ENCODE measurements at places on chromosomes 5 and 9.

DNA sequence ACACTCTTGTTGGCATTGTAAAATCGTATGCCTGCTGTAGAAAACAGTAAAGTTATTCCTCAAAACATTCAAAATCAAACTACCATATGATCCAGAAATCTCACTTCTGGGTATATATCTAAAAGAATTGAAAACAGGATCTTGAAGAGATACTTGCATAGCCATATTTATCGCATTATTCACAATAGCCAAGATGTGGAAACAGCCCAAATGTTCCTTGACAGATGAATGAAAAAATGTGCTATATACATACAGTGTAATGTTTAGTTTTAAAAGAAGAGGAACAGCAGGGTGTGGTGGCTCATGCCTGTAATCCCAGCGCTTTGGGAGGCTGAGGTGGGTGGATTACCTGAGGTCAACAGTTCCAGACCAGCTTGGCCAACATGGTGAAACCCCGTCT is 234.1 kb upstream of the DAB2 start:
- no peak for DNase-seq

DNA sequence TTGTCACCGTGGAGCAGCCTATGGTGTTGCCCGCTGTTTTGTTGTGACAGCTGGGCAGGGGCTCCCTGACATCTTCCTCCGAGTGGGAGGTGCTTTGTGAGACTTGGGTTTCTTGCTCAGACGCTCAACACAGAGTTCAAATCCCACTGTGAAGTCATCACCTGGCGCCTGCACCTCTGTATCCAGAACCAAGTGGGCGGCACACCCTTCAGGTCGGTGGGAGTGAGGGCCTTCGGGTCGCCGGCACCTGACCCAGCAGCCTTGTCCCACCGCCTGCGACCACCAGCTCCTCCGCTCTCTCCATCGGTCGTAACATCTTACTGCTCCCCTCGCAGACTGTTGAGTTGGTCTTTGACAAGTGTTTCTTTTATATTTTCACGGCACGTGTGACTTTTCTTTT is 37.6 kb upstream of the EXOC3 start:
- DNase-seq = no peak

GRCh38 chr5:119678351-119679028 is 49.1 kb downstream of the FAM170A start:
- no peak for DNase-seq

DNA sequence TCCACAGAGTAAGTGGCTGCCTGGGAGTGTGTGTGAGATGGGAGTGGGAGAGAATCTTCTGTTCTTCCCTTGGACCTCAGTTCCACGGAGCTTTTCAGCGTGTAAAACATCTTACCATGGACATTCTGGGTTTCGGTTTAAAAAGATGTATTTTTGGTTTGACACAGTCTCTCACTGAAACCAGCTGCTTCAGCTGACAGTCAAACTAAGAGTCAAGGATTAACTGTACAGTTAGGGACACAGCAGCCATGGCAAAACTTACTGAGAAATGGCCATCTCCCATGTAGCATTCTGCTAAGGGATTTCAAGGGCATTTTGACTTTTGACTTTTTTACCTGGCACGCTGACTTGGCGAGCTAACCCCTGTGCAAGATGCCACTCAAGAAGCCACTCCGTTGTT is 93.8 kb upstream of the IL12B start:
- DNase-seq = no peak

- DNase-seq = no peak
These were observed 199.8 kb downstream of the EDIL3 start for GRCh38 chr5:84184857-84185256.

GRCh38 chr5:109719978-109720377 is 30.3 kb downstream of the MAN2A1 start:
- no peak for DNase-seq

GRCh38 chr5:75016896-75017295 is 35.5 kb downstream of the GCNT4 start:
- DNase-seq = no peak

DNA sequence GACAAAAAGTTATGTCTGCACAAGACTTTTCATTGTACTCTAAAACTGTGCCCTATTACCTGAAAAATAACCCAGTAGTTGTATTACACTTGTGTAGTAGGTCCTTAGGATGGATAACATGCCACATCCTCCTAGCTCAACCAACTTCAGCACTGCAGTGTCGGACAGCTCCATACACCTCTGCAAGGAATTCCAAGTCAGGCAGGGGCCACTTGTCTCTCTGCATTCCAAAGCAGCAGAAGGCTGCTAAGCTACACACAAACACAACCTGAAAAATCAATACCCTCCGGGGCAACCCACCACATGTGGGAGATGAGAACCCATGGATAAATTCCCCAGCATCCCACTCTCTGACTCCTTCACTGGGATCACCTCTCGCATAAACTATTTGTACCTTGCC is 50.2 kb downstream of the MED10 start:
- DNase-seq = no peak

DNA sequence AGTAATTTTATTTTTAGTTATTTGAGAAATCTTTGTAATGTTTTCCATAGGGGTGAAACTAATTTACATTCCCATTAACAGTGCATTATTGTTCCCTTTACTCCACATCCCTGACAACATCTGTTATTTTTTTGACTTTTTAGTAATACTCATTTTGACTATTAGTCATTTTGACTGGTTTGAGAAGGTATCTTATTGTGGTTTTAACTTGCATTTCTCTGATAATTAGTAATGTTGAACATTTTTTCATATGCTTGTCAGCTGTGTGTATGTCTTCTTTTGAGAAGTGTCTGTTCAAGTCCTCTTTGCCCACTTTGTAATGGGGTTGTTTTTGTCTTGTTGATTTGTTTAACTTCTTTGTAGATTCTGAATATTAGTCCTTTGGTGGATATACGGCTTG is 27.5 kb downstream of the CCDC152 start:
- no peak for DNase-seq

DNA sequence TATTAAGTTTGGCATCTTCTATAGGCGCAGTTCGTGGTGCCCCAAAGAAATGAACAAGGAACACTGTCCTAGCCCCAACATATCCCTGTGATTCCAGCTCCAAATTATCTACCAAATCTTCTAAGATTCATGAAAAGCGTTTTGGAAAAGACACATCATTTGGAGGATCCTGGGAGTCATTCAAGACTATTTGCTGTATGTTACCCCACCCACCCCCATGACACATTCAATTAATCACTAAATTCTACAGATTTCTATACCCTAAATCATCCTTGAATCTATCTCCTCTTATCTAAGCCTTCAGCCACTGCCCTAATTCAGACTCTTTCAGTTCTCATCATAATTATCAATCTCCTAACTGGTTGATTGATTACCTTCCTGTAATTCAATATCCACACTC is 5.5 kb upstream of the RUSC2 start:
- DNase-seq = no peak

- DNase-seq = no peak
These were observed 88.6 kb downstream of the KCNN2 start for GRCh38 chr5:114450437-114450836.

- DNase-seq = no peak
These were observed 38.1 kb downstream of the CMYA5 start for GRCh38 chr5:79727451-79728355.

DNA sequence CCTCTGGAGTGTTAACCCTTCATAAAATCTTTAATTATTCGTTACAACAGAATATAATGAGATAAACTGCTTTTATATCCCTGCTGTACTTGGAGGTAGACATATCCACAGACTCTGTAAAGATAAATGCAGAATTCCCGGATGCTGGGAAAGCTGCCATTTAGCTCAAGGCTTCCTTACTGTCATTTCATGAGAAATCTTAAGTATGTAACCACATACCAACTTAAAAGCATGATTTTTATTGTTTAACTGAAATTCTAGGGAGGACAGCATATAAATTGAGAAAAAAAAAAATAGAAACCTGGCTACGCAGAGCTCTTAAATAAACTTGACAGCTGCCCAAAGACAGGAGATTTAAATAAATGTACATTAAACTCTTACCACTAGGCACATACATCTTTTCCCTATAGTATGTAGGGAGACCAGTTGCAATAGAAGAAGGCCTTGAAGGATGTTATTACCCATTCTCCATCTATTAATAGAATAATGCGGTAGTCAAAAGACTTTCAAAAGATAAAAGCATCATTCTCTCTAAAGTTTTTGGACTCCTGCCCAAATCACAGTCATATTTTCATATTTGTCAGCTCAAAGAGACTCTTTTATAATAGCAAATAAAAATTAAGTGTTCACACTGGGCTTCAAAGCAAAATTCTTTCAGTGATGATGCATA is 373.8 kb downstream of the NDUFS4 start:
- DNase-seq = no peak

GRCh38 chr9:82571540-82571939 is 491.4 kb downstream of the RASEF start:
- no peak for DNase-seq

DNA sequence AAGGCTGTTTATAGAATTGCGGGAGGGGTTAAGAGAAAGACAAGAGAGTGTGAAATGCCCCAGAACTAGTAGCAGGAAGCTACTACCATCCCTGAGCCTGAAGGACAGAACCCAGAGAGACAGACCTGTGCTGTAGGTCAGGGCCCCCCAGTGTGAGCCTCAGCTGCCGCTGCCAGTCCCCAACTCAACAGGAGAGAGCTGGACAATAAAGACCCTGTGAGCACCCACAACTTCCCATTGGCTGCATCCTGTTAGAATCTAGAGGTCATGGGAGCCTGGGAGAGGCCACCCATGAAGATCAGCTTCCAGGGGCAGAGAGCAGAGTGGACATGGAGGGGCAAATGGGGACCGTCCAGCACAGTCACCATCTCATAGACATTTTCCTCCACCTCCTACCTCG is 127.2 kb upstream of the GABRP start:
- no peak for DNase-seq

- DNase-seq = no peak
These were observed 21.7 kb downstream of the CCL28 start for GRCh38 chr5:43390471-43390870.

- no peak for DNase-seq
These were observed 16.5 kb downstream of the ADCY2 start for GRCh38 chr5:7412409-7412808.

GRCh38 chr5:181245427-181246275 is 1.9 kb upstream of the RACK1 start:
- DNase-seq = no peak

GRCh38 chr5:42604171-42604711 is 152.4 kb upstream of the CCDC152 start:
- no peak for DNase-seq

DNA sequence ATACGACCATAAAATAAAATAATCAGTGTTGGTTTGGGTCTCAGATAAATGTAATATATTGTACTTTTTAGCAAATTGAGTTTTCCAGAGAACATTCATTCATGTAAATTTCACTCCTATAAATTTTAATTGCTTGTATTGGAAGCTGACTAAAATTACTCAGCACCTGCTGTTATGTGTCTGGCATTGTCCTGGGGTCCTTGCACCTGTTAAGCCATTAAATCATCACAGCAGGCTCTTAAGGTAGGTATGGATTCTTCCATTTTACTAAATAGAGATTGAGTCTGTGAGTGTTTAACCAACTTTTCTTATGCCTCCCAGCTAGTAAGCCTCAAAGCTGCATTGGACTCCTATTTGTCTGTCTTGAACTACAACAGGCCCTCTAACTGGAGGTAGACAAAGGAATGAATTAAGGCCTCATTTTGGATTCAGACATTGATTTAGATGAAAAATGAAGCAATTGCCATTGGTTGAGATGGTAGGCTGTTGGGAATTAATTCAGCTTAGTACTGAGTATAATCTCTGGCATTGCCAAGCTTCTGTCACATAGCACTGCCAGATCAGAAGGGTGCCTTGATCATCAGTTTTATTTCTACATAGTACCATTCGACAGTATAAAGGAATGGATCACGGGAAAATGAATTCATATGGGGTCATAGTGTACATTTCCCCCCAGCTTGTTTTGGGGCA is 78.9 kb downstream of the PARP8 start:
- no peak for DNase-seq

- DNase-seq = no peak
These were observed 83.5 kb downstream of the FSTL4 start for GRCh38 chr5:133528841-133529240.

GRCh38 chr9:123997665-123998277 is 13.8 kb upstream of the LHX2 start:
- no peak for DNase-seq

DNA sequence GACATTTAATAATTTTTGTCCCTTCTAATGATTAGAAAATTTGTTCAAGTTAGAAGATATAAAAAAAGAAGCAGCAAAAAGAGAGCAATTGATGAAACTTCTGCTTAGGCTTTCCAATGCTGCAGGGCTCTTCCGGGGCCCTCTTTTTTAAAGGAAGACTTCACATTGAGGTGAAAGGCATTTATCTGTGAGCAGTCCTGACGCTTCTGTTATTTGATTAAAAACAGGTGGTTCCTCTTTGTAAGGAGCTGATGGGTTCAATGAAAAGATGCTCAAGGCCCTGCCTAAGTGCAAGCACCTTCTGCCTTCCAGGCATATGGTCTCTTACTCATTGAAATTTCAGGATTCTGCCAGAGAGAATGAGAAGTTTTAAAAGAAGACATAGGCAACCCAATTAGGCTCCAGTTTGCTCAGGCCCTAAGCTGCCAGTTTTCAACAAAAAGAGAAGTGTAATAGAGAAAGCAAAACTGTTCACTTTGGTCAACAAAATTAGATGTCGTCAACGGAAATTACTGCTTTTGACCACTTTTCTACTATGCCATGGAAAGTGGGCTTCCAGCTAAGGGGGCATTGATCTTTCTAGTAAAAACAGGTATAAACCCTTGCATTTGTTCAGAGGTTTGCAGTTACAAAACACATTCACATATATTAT is 100.2 kb downstream of the INSYN2B start:
- DNase-seq = no peak

Measured in activated T-cell treated with anti-CD3 and anti-CD28 coated beads, Interleukin-2, amount 50 U/mL, for 1 hour (primary cell).